ENCODE measurements at places on chromosomes 7 and 10.

DNA sequence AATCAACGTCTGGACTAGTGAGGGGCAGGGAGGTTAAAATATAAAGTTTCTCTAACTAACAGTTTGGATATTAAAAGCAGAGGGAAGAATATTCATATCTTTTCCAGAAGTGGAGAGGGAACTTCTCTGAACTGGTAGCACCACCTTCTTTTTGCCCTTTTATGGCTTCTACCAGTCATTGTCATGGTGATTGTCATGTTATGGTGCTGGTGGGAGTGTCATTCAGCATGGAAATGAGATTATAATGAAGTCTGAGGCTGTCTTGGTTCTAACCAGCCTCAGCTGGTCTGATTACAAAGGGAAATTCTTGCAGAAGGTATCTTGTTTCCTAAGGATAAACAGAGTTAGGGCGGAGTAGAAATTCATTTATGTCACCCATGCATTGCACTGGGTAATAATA lies 523.8 kb downstream of the ZWINT start:
- DNase-seq, result no peak

DNA sequence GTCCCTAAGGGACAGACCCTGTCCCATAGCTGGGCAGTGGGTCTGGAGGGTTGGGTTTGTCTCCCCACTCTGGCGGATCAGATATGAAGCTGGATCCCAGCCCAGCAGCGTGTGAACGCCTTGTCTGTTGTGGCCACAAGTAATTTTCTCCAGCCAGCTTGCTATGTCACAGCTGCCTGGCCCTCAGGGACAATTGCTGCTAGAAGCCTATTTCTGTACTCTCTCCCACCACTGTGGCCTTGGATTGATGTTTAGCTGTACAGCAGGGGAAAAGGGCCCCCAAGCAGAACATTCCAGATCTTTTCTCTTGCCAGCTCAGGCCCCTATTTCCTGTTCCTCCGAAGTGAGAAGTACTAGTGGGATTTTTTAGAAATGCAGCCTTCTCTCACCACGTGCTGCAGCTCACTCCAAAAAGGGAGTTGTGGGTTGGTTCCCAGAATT lies 53.5 kb upstream of the WAC start:
- no peak for DNase-seq

DNA sequence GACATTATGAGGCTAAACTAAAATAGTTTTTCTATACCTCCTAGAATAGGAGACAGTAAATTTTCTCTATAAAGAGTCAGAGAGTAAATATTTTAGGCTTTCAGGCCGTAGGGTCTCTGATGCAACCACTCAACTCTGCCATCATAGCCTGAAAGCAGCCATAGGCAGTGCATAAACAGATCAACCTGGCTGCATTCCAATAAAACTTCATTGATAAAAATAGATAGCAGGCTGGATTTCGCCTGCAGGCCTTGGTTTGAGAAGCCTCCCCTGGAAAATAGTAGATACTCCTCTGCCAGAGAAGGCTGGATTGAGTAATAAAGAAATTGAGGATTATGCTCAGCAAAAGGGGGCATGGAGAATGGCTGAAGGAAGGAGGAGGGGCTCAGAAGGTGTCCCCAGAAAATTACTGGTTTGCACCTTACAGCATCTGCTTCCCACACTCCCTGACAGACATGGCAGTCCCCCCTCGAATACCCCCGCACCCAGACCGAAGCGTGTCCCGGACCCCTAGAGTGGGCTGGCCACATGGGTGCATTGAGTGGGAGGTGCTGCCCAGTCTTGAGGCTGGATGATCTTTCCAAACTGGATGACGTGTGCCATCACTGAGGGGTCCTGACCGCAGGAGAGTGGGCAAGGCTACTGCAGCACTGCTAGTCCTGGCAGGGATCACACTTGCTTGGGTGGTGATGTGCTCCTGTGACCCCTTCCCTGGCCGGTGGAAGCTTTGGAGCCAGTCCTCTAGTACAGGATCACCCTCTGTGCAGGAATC lies 126.6 kb downstream of the PTPN20 start:
- DNase-seq, result no peak

- no peak for DNase-seq
Observed at GRCh38 chr10:104316321-104317099, 21.8 kb downstream of the ITPRIP start.

DNA sequence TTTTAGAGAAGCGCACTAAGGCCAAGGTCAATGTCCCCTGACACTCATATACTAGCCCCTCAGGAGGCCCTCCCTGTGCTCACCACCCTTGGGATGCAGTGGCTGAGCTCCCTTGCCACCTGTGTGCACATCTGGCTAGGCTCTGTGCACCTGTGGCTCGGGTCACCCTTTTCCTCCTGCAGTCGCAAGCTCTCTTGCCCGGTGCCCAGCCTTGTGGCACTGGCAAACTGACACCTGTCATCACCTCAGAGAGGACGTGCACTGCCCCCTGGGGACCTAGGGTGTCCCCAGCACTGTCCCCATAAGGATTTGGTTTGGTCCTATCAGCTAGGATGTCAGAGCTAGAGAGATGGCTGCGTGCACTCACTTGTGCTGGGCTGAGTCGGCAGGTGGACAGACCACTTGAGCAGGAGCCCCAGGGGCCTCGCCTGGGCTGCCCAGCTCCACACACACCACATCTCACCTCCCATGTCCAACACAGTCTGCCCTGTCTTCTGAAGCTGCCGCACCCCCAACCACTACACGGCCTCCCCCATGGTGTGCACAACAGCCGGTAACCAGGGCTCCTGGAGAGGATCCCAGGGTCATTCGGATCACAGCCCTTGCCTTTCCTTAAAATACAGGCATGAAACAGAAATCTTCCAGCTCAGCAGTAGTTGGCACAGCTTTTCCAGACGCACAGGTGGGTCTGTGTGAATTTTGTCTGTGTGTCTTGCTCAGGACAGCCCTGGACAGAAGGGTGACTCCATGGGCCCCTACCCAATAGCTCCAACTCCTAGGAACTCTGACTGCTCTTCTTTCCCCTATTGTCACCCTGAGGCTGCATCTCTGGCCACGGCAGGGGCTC lies 111.0 kb downstream of the GRID1 start:
- no peak for DNase-seq

DNA sequence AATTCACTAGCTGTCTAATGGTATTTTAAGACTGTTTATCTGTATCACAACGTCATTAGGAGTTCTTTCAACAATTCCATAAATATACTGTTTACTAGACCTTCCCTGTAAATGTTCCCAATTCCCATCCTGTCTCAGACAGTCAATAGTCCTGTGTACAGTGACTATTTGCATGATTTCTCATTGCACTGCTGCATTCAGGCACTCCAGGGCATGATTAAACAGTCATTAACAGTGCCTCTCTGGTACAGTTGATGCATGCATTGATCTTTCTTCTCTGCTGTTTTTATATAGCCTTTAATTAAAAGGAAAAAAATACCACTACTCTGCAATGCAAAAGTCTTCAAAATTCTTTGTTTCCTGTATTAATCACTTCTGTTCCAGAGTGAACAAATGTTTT lies 51.5 kb upstream of the MTURN start:
- DNase-seq, result no peak

- DNase-seq, result no peak
Observed at GRCh38 chr7:110835218-110835617, 255.7 kb upstream of the LRRN3 start.

DNA sequence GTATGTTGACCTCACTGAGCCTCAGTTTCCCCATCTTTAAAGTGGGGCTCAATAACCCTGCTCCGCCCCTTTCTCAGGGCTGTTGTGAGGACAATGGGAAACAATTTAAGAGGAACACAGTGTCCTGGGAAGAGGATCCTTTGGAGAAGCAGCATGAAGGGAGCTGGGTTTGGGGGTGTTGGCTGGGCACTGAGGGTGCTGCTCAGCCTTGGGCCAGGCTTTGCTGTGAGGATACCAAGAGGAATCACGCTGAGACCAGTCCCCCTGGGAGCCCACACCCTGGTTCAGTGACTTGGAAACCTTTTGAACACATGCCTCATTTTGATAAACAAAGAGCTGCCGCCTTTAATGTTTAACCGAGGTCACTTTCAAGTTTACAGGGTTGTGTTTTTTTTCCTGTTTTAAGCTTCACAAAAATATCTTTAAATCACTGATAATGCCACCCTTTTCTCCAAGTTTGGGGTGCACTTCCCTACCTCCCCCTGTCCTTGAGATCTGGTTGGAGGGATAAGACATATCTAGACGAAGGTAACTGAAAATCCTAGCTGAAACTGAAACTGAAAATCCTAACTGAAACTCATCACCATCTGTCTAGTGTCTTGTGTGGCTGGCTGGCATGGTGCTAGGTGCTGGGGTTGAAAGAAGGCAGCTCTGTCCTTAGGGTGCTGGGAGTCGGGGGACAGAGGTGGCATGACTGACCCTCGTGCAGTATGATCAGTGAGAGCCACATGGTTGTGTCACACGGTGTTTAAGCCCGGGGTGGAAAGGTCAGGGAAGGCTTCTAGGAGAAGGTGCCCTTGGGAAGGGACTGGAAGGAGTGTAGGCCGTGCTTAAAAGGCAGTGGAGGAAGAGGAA lies 27.7 kb downstream of the ZNF775 start:
- no peak for DNase-seq

- no peak for DNase-seq
Observed at GRCh38 chr10:82038587-82038986, 163.6 kb downstream of the NRG3 start.
